K562 (cell line): ENCODE measurements at places on chromosomes 16 and 17.

DNA sequence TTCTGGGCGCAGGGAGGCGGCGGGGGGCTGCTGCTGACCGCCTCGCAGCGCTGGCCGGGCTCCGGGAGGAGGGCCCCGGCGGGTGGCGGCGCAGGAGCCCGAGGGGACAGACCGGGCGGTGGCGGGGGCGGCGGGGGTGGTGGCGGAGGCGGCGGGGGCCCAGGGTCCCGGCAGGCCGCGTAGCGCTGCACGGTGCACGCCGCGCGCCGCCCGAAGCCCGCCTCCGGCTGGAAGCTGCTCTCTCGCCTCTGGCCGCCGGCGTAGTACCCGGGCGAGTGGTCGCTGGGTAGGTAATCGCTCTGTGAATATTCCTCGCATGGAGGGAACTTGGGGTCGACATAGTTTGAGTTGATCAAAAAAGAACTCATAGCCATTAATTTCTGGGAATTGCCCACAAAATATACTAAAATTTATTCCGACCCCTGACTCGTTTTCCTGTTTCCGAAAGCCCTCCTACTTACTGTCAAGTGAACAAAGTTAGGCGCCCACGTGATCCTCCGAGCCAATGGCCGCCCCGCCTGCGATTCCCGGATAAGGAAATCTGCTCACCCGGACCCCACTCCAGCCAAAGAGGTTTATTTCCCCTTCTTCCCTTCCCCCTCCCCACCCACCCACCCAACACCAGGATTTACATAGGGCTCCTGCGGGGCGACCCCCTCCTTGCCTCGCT, at the start of gene HOXB4:
Gene HOXB4 (minus strand): TSS at position 405 of the 670 bp plus-strand sequence. CDS start 31 bp downstream, at position 374.
- peaks cover 53% of the 10 kb centered on the region for H3K4me1 ChIP-seq
- H3K27ac ChIP-seq, result peak within 1 kb of the TSS; percentile 95
- H3K36me3 ChIP-seq, result peaks cover 32% of the 10 kb centered on the region; the same call in 2 of the 3 replicates
- H3K4me3 ChIP-seq, result peak within 1 kb of the TSS; percentile 71
- no peaks in the 10 kb centered on the region for H3K27me3 ChIP-seq
- peak; percentile 92 for DNase-seq

DNA sequence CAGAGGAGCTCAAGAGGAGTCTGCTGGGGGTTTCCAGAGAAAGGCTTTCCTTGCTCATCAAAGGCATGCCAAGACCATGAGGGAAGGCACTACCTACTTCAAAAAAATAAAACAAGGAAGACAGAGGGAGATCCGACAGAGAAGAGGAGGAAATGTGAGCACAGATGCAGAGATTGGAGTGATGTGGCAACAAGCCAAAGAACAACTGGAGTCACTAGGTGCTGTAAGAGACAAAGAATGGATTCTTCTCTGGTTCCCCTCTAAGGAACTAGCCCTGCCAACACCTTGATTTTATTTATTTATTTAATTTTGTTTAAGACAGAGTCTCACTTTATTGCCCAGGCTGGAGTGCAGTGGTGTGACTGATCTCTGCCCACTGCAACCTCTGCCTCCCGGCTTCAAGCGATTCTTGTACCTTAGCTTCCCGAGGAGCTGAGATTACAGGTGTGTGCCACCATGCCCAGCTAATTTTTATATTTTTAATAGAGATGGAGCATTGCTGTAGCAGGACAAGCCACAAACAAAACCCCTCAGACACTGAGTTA, 13.8 kb upstream of the ACSF2 start:
- H3K4me3 ChIP-seq, result no peak overlapping the region
- H3K27ac ChIP-seq, result no peak overlapping the region
- no peaks in the 10 kb centered on the region for H3K4me1 ChIP-seq
- H3K27me3 ChIP-seq, result no peaks in the 10 kb centered on the region
- no peak for DNase-seq

- peaks cover 75% of the 10 kb centered on the region for H3K4me1 ChIP-seq
- peak overlapping the region; percentile 77 for H3K27ac ChIP-seq
- H3K36me3 ChIP-seq, result no peaks in the 10 kb centered on the region
- DNase-seq, result peak; percentile 72
- peak overlapping the region; percentile 79 for H3K4me3 ChIP-seq
Measured at GRCh38 chr17:40317345-40317873, 8.4 kb downstream of the RARA start.

GRCh38 chr17:5241861-5242671, 7.4 kb upstream of the SCIMP start:
- DNase-seq, result no peak
- no peaks in the 10 kb centered on the region for H3K36me3 ChIP-seq
- no peaks in the 10 kb centered on the region for H3K4me1 ChIP-seq
- H3K27me3 ChIP-seq, result 0 out of 2 replicates have a peak, but pooled peaks cover 7% of the 10 kb centered on the region

- H3K4me3 ChIP-seq, result peak overlapping the region; percentile 78
- peaks cover 29% of the 10 kb centered on the region for H3K4me1 ChIP-seq
- H3K27ac ChIP-seq, result peak overlapping the region; percentile 51
- DNase-seq, result peak; percentile 66
- peaks cover 37% of the 10 kb centered on the region; the same call in 2 of the 3 replicates for H3K36me3 ChIP-seq
Measured at GRCh38 chr16:1941162-1942046, 1.6 kb downstream of the MSRB1 start.
